Tongue (tissue), 3 donors: ENCODE measurements at places on chromosomes 2 and 18.

- no peak for DNase-seq
These were observed 91.4 kb upstream of the IL1R2 start for GRCh38 chr2:101900375-101900774.

GRCh38 chr2:197804049-197804757 is at the start of gene PLCL1:
Gene PLCL1, plus strand, starts transcription at chr2:197804593.
- peak; percentile 95 for DNase-seq

- no peak for DNase-seq
These were observed 175.7 kb downstream of the FAM210A start for GRCh38 chr18:13550418-13551304.

- DNase-seq, result no peak
These were observed 109.1 kb downstream of the RTP5 start for GRCh38 chr2:241978670-241979069.

DNA sequence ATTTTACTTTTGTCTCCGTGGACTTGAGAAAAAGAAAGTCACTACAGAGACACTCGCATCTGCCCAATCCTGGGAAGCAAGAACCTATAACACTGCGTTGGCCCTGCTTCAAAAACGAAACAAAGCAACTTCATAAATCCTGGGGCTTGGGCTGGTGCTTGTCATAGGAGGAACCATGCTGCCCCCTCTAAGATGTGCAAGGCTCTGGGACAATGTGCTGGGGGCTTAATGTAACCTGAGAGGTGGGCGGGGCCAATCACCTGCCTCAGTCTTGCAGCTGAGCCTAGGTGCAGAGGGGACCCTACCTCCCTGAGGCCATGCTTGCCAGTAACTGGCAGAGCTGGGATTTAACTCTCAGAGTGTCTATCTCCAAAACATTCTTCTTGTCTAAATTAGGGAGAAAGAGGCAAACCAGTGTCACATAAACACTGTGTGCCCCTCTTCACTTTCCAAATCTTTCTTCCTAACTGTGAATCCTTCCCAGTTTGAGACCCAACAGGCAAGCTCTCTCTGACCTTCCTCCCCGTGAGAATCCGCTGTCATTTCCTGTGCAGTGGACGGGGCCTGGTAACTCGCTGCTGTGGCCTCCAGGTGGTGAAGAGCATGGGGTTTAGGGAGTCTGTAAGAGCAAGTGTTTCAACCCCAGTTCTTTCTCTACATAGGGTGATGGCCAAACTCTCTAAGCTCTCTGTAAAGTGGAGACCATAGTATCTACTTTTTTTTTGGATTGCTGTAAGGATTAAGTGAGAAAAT is 115.1 kb downstream of the ACKR3 start:
- DNase-seq, result no peak
